ENCODE measurements at places on chromosomes 7 and 10.

- DNase-seq: no peak
Measured at GRCh38 chr7:133613250-133613790, 360.4 kb downstream of the EXOC4 start.

GRCh38 chr7:94540428-94540827 is 30.8 kb downstream of the CASD1 start:
- DNase-seq: no peak

DNA sequence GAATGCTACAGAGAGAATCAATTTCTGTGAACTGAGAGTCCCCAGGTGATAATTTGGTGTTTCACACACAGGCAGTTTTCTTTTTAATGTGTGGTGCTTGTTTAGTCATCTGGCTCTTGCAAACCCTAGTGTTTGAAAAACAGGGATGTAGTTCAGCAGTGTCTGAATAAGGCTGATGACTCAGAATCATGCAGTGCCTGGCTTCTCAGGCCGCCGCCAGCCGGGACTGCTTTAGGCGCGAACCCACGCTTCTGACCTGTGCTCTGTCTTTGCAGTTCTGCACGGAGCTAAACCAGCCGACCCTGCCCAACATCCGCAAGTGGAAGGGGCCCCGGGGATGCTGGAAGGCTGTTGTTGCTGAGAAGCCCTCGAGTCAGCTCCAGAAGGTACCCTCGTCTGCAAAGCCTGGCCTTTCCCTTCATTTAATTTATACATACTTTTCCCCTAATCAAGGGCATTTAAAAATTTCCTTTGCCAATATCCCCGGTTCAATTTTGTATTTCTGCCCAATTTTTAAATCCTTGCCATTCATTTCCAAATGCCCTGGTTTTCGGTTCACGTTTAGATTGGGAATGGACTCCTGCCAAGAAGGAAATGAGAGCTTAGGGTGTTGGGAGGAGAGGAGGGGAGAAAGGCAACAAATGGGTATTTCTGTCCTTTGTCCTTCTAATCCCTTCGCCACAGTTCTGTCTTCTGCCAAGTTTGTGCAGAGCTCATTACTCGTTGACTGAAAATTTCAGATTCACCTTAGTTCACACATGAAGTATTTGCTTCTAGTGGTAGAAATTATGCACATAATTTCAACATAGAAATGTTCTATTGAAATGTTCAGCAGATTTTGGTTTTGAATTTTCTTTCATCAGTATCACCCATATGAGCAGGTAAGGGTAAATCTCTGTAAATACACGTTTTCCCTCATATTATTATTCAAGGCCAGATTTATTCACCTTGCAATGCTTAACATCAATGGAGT is 108.5 kb upstream of the ANLN start:
- DNase-seq: peak; percentile 83

- no peak for DNase-seq
Measured at GRCh38 chr10:127790066-127790624, 53.2 kb downstream of the FOXI2 start.

GRCh38 chr7:73866446-73866767 is 5.4 kb downstream of the TMEM270 start:
- no peak for DNase-seq

DNA sequence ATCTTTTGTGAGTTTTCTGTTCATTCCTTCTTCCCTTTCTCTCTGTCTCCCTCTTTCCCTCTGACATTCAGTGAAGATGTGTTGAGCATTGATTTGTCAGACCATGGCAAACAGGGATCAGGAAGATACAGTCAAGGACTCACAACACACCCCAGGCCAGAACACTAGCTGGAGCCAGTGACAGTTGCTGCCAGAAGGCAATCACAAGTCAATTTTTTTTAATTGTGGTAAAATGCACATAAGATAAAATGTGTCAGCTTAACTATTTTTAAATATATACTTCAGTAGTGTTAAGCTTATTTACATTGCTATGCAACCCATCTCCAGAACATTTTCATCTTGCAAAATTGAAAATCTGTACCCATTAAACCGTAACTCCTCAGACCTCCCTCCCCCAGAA is 62.6 kb downstream of the TEX36 start:
- no peak for DNase-seq

GRCh38 chr10:58826694-58827093 is 314.0 kb downstream of the BICC1 start:
- DNase-seq: no peak

- no peak for DNase-seq
Measured at GRCh38 chr7:97096661-97097060, 20.8 kb upstream of the SDHAF3 start.

DNA sequence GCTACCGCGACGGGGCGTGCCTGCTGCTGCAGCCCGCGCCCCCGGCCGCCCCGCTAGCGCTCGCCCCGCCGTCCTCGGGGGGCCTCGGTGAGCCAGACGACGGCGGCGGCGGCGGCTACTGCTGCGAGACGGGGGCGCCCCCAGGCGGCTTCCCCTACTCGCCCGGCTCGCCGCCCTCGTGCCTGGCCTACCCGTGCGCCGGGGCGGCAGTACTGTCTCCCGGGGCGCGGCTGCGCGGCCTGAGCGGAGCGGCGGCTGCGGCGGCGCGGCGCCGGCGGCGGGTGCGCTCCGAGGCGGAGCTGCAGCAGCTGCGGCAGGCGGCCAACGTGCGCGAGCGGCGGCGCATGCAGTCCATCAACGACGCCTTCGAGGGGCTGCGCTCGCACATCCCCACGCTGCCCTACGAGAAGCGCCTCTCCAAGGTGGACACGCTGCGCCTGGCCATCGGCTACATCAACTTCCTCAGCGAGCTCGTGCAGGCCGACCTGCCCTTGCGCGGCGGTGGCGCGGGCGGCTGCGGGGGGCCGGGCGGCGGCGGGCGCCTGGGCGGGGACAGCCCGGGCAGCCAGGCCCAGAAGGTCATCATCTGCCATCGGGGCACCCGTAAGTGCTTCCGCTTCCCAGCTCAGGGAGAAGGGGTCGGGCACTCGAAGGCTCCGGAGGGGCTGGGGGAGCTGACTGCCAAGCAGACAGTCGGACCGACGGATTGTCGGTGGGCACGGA is 761 bp downstream of the PTF1A start:
- DNase-seq: no peak

GRCh38 chr7:71896535-71896934 is 515.6 kb downstream of the CALN1 start:
- no peak for DNase-seq

DNA sequence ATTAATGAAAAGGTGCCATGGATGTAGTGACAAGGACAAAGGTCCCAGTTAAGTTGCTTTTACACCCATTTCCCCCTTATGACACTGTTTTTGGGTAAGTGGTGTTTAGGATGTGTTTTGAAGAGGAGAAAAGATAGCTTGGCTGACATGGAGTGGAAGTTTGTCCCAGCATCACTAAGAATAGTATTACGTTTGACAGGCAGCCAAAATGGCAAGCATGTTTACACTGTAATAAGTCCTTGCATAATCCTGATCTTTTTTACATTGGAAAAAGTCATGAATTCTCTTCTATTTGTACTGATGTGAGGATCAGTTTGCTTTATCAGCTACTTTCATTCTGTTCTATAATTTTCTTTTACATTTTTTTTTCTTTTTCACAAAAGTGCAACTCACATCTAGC is 137.8 kb downstream of the CHRM2 start:
- DNase-seq: peak; percentile 9

- DNase-seq: no peak
Measured at GRCh38 chr10:125640653-125641052, 42.3 kb downstream of the TEX36 start.

DNA sequence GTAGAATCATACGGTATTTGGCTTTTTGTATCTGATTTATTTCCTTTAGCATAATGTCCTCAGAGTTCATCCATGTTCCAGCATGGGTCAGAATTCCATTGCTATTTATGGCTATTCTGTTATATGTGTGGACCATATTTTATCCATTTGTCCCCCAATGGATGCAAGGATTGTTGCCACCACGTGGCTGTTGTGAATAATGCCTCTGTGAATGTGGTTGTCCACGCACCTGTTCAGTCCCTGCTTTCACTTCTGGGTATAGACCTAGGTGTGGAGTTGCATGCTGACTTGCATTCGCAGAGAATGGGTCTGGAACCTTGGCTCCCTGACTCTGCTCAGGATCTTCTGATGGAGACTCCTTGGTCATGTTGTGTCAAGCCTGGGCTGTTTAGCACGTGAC is 199.9 kb downstream of the CAMK1D start:
- no peak for DNase-seq

DNA sequence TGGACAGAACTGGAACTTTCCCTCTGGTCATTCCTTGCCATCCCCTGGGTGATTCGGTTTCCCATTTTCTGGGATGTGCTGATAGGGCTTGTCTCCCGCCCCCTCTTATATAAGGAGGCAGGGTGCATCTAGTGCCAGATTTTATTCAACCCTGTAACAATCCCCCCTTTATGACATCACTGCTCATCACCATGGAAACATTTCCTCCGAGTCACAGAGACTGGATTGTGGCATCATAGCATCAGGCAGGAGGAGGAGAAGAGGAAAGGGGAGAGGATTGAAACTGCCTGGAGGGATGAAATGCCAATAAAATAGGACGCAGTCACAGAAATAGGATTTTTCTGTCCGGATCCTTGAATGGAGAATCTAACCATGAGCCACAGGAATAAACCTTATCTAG is 25.0 kb downstream of the SORCS3 start:
- DNase-seq: no peak

GRCh38 chr7:132141109-132141508 is 435.2 kb downstream of the PLXNA4 start:
- DNase-seq: no peak

GRCh38 chr10:3782451-3783315 is 2.3 kb downstream of the KLF6 start:
- DNase-seq: peak; percentile 95

GRCh38 chr7:47698386-47698785 is 116.5 kb upstream of the TNS3 start:
- no peak for DNase-seq

DNA sequence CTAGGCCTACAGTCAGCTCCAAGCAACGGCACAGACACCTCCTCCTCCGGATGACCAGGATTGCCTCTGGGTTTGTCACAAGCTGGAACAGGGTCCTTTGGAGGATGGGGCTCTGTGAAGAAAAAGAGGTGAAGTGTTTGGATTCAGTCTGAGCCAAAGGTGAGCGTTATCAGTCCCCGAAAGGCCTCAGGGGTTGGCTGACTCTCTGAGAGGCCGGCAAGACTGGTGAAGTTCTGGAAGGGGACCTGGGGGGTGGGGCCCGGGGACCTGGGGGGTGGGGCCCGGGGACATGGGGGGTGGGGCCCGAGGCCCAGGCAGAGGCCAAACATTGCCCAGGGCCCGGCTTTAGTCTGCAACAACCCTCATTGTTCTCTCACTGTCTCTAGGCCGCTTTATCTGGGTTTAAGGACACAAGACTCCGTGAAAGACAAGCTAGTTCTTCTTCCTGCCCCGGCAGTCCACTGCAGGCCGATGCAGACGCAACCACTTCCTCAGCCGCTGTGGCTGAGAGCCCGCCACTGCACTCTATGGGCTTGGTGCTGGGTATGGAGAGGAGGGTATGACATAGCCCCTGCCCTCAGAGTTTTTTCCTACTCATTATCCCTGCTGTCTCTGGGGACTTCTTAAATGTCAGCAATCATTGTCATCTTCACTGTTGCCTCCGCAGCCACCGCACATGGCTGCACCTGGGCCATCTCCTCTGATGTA is 27.4 kb upstream of the PSAP start:
- DNase-seq: no peak

GRCh38 chr7:134823400-134823799 is 44.0 kb downstream of the CALD1 start:
- peak; percentile 95 for DNase-seq

DNA sequence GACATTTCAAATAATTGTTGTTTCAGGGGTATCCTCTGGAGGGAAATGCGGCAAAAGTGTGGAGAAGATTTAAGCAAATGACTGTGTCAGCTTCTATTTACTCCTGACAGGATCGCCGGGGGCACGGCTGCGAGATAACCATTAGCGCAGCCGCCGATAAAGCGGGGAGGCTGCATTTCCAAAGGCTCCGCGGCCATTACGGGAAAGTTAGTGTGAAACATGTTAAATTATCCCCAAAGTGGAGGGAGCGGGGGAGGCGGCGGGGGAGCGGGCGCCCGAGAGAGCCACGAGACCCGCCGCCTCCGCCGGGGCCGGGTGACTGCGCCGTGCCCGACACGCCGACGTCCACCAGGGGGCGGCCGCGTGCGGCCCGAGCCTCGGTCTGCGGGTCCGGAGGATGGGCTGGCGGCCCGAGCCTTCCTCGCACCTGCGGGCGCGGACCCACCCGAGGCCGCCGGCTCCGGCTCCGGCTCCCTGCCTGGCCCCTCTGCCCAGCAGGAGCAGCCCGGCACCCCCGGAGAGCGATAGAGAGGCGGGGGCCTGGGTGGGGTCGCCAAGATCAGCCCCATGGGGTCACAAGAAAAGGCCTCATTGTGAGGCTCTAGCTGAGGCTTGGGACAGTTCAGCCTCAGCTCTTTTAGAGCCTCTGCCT is 74.4 kb upstream of the PAX2 start:
- DNase-seq: no peak

DNA sequence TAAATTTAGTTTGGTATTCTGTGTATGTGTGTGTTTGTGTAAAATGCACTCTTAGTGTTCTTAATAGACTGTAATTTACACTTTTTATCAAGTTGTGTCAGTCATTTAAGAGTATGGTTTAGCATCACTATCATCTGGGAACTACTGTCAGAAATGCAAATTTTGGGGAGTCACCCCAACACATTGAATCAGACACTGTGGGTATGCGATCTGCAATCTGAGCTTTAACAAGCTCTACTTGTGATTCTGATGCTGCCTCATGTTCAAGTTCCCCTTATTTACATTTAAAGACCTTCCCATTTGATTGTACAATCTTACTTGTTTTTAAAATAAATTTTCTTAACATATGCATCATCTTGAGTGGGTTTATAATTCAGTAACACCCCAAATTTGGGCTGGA is 218.1 kb upstream of the FOXP2 start:
- DNase-seq: no peak

GRCh38 chr7:54978364-54979116 is 40.3 kb upstream of the EGFR start:
- DNase-seq: no peak

GRCh38 chr10:114000457-114001010 is 43.1 kb upstream of the ADRB1 start:
- DNase-seq: no peak

DNA sequence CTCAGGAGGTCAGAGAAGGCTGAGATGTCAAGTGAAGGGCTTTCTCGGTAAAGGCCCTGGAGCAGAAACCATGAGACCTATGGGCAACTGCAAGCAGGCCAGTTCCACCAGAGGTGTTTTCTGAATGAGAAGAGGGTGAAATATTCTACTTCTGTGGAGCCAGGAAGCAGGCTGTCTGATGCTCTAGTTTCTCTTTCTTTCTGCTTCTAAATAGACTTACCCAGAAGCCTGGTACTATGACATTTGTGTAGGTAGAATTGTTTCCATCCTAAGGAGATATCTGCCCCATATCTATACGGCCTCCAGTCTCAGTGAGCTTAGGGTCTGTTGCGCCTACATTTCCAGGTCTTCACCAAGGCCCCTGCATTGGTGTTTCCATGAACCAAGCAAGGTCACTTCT is 73.4 kb upstream of the CC2D2B start:
- DNase-seq: no peak
